ENCODE measurements at places on chromosomes 1 and 21.

GRCh38 chr1:101250656-101251272 lies 13.9 kb downstream of the S1PR1 start:
- no peak for DNase-seq

GRCh38 chr1:218426343-218426657 lies 81.2 kb downstream of the TGFB2 start:
- DNase-seq, result no peak

DNA sequence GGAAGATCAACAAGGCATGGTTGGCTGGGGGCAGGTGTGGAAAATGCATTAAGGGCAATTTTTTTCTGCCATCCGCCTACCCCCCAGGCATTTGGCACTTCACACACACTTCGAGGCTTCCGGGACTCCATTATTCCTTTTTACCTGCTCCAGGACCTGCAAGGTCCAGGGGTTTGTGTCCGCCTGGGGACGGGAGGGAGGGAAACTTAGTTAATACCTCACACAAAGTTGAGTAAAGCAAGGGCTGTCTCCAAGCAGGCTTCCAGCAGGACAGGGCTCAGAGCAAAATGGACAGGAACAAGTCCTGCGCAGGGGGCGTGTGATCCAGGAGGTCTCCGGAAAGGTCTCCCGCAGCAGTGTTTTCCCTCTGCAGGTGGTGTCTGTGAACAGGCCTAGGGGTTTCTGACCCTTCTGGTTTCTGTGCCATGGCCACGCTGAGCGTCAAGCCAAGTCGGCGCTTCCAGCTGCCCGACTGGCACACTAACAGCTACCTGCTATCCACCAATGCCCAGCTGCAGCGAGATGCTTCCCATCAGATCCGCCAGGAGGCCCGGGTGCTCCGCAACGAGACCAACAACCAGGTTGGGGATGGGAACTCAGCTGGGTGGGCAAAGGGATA lies 712 bp downstream of the TEKT2 start:
- no peak for DNase-seq

DNA sequence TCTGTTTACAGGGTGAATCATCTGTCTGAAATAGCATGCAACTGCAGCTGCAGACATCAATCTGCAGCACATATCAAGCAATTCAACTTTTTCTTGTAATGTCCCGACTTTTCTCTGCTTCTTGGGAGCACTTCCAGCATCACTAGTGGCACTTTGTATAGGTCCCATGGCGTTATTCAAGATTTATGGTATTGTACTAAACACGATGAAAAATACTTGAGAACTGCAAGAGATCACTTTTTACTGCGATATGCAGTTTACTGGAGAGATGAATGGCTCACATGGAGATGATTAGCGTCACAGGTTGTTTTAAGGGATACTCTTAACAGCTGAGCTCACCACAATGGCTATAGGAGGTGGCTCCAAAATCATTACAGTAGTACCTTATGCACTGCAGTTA lies 7.2 kb upstream of the SCMH1 start:
- DNase-seq, result no peak

GRCh38 chr1:188140958-188141357 lies 1312.2 kb downstream of the PLA2G4A start:
- DNase-seq, result no peak

DNA sequence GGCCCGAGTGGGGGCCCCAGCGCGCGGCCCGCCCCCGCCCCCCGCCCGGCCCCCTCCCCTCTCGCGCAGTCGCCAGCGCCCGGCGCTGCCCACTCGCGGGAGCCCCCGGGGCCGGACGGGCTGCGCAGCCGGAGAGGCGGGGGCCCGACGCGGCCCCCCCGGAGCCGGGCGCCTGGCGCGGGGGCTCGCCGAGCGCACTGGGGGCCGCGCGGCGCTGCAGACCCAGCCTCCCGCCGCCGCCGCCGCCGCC lies 146 bp upstream of the ZNF362 start:
- no peak for DNase-seq

GRCh38 chr1:155979597-155980343 lies 1.4 kb upstream of the ARHGEF2 start:
- no peak for DNase-seq

GRCh38 chr21:42796327-42797062 lies 82.8 kb downstream of the WDR4 start:
- DNase-seq, result no peak

DNA sequence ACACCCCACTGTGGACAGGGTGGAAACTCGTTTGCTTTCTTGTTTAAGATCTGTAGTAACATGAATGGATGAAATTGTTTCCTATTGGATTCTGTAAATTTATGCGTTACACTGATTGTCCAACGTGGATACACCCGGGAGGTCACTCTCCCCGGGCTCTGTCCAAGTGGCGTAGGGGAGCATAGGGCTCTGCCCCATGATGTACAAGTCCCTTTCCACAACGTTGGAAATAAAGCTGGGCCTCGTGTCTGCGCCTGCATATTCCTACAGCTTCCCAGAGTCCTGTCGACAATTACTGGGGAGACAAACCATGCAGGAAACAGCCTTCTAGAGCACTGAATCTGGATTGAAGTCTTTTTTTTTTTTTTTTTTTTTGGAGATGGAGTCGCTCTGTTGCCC lies 1.4 kb downstream of the RCC1 start:
- DNase-seq, result no peak

DNA sequence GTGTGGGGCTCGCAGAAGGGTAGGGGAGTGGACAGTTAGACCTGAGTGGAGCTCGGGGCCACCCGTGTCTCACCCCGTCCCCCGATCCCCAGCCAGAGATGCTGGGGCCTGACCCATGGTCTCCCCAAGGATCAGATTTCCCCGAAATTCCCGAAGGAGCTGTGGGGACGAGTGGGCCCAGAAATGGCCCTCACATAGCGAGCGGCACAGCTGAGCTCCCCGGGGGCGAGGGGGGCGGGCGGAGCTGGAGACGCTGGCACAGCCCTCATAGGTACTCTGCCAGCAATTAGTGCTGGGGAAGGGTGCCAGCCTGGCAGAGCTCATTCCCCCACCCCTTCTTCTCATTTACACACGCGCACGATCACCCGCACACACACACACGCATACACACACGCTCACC lies 9.2 kb downstream of the CASZ1 start:
- no peak for DNase-seq

DNA sequence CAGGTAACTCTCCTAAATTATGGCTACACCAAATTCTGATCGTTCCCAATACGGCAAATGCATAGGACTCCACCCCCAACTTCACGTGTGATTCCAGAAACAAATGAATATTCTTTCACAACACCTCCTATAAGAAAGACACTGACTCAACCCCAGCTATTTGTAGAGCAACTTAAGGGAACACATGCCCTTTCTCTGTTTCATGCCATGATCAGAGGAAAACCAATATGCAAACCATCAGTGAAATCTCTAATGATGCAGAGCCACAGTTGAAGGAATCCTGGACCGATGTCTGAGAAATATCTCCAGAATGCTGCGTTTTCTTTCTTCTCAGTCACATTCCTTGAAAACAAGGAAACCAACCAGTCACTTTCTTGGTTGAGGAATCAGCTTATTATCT lies 164.2 kb upstream of the PTBP2 start:
- no peak for DNase-seq

DNA sequence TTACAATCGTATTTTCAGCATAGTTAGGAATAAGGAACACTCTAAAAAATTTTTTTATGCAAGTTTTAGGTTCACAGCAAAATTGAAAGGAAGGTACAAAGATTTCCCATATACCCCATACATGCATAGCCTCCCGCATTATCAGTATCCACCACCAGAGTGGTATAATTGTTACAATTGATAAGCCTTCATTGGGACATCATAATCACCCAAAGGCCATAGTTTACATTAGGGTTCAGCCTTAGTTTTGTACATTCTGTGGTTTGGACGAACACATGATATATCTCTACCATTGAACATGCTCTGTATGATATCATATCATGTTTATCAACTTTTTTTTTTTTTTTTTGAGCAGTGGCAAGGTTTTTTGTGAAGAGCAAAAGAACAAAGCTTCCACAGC lies 180.0 kb downstream of the SDCCAG8 start:
- no peak for DNase-seq

DNA sequence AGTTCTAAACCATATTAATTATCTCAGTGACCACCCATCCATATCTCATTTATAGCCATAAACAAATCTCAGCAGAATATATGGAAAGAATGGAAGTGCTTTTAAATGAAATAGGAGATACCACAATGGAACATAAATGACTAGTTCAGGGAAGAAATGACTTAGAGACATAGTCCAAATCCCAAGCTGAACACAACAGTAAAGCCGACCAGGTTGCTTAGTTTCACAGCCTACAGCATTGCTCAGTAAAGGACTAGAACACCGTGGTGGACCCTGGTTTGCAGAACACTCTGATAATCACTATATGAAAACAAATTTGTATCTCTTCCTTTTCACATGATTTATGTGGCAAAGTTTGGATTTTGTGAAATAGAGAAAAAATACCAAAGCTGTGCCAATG lies 40.3 kb downstream of the MYSM1 start:
- DNase-seq, result no peak

- no peak for DNase-seq
Measured at GRCh38 chr21:42793774-42794173, 85.6 kb downstream of the WDR4 start.

DNA sequence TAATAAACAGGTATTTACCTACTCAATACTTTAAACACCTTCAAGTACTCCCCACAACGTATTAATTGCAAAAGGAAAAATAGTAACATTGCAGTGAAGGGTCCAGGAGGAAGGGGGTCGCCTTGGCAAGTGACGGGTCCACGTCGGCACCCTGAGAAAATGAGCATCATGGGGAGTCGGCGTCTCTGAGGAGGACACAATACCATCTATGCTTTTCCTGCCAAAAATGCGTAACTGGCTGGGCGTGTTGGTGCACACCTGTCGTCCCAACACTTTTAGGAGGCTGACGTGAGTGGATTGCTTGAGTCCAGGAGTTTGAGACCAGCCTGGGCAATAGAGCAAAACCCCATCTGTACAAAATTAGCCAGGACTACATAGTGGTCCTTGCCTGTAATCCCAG lies 7.3 kb downstream of the FTCD start:
- no peak for DNase-seq

DNA sequence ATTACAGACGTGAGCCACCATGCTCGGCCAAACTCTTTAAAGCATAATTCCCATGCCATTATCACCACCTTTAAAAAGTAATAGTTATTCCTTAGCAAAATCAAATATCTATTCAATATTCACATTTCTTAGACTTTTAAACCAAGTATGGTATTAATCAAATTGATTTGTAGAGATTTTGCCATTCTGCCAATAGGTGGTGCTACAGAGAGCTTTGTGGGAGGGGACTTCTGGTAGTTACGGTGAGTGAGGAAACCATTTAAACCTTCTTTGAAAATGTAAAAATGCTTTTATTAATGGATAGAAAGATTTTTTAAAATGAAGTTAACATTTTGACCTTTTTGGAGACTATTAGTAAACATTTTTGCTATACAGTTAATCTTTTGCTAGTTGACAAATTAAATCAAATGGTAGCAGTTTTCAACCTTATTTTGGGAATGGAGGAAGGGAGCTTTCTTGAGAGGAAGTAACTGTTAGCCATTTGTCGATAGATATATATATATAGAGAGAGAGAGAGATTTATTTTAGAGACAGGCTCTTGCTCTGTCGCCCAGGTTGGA lies 19.3 kb downstream of the IARS2 start:
- no peak for DNase-seq

DNA sequence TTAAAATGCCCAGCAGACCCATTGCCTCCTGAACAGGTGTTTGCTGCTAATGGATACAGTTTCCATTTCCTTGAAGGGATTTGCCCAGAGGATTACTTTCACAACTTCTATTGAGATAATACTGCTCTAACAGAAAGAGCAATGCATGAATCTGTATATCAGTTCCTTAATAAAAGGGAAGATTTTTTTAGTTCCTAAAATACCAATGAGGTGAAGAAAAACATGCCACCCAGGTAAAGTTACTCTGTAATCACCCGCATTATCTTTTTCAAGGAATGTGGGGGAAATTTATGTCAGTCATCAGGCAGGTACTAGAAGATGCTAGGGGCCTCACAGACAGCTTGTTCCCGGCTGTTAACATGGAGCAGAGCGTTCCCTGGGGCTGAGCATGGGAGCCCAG lies 41.1 kb downstream of the KCNJ15 start:
- no peak for DNase-seq

GRCh38 chr1:84202126-84202525 lies 58.1 kb downstream of the PRKACB start:
- no peak for DNase-seq

- no peak for DNase-seq
Measured at GRCh38 chr1:185284116-185284515, 32.9 kb downstream of the IVNS1ABP start.

DNA sequence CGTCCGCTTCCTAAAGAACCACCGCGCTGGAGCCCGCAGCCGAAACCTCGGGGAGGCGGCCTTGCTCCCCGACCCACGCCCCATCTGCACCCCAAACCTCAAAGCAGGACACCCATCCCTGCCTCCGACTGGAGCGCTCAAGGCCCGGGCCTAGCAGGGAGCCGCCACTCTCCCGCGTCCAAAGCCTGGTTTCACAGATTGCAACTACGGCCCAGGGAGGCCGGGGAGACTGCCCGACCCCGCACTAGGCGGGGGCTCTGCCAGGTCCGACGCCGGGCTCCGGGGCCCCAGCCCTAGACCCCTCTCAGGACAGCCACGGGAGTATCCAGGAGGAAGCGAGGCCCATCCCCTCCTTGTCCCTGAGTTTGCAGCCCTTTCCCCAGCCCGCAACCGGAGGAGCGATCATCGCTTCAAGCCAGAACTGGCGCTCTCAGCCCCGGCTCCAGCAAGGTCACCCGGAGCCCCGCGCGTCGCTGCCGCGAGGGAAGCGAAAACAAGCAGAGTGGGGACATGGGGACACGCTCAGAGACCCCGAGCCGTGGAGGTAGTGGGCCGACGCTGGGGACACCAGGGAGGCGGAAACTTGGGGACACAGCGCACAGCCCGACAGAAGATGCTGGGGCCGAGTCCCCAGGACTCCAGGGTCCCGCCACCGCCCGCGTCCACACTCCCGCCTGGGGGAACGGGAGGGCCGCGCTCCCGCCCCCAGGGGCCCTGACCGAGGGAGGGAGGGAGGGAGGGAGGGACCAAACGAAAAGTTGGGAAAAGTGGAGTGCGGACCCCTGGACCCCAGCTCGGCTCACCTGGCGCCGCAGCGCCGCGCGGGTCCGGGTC lies 433 bp downstream of the TMEM200B start:
- DNase-seq, result no peak

GRCh38 chr1:161784968-161785367 lies 18.8 kb downstream of the ATF6 start:
- DNase-seq, result no peak

- DNase-seq, result no peak
Measured at GRCh38 chr1:71510725-71511124, 429.9 kb upstream of the ZRANB2 start.

GRCh38 chr1:85058786-85059185 lies 10.5 kb upstream of the MCOLN3 start:
- no peak for DNase-seq

GRCh38 chr1:109850827-109851226 lies 59.8 kb upstream of the CSF1 start:
- DNase-seq, result no peak

GRCh38 chr21:15751546-15751945 lies 21.8 kb downstream of the USP25 start:
- DNase-seq, result no peak

DNA sequence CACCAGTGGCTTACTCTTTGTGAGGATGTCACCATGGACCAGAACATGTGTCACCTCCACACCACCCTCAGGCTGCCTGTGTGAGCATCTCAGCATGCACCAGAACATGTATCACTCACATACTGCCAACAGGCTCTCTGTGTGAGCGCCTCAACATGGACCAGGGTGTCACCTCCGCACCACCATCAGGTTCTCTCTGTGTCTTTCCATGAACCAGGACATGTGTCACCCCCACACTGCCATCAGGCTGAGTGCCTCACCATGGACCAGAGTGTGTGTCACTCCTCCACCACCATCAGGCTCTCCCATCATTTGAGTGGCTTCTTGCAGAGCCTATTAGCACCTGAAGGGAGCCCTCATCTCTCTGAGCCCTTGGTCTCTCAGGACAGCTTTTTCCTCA lies 125.2 kb downstream of the ZNF648 start:
- DNase-seq, result no peak

Data from amygdala (tissue), 56 donors.